SK-N-SH treated with all-trans-retinoic acid at 6 μM for 48 hours (cell line): ENCODE measurements at places on chromosomes 2 and 18.

DNA sequence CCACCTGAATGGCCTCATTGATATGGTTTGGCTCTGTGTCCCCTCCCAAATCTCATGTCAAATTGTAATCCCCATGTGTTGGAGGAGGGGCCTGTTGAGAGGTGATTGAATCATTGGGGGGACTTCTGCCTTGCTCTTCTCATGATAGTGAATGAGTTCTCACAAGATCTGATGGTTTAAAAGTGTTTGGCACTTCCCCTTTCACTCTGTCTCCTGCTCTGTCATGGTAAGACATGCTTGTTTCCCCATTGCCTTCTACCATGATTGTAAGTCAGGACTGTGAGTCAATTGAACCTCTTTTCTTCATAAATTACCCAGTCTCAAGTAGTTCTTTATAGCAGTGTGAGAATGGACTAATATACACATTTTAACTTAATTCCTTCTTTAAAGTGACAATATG, 146.8 kb upstream of the KCNJ3 start:
- no peak for ATAC-seq

DNA sequence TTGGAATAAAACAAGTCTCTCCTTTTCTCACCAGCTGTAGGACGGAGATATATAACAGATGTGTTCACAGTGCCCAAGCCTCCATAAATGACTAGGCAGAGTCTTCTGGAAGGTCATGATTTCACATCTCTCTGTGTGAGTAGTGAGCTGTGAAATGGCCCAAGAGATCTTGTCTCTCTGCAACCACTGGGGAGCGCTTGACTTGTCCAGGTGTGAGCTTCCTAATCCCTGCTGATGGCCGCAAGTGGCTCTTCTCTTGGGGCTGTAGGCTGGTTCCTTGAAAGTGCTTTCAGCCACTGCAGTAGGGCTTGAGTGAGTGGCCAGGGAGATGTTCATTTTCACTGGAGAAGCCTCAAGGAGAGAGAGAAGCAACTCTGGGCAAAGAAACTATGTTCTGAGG, 38.1 kb upstream of the OTOS start:
- ATAC-seq, result no peak

DNA sequence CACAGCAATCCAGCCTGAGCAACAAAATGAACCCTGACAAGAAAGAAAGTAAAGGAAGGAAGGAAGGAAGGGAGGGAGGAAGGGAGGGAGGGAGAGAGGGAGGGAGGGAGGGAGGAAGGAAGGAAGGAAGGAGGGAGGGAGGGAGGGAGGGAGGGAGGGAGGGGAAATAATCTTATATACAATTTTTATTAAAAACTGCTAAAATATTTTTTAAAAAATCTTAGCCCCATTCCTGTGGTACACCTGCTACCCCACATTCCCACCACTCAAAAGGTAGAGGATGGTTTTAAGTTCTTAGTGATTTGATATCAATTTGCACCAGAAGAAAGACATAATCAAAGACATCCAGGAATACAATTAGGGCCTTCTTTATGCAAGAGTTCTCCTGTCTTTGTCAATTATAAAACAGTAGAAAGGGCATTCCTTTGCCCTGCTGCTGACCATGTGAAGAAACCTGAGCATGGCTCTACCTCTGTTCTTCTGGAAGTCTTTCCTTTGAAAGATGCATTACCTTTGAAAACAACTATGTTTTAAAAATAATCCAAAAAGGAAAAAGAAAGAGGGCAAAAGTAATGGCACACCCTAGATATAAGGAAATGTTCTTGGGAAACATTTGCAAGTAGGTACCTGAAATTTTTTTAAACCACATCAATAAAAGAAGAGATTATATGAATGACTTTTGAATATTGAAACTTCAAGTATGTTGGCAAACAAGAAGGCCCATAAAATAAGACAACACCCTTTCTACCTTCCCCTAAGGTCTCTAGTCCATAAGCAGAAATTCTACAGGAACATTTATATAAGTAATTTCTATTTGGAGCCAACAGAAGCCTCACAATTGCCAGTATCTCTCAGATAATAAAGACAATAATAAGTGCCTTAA, 33.7 kb upstream of the ACVR2A start:
- no peak for ATAC-seq

DNA sequence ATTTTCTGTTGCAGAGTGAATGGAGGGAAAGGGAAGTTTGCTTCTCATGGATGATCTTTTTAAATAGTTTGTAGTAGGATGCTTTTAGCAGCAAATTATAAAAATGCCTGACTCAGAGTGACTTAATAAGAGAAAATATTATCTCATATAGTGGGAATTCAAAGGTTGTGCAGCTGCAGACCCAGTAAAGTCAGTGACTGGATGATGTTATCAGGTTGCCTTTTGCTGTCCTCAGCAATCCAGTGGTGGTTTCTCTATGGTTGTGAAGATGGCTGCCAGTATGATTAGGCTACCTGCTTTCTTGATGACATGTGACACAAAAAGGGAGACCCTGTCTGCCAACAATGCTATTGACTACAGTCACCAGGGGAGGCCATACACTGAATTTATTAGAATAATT, 184.8 kb downstream of the DIS3L2 start:
- no peak for ATAC-seq

DNA sequence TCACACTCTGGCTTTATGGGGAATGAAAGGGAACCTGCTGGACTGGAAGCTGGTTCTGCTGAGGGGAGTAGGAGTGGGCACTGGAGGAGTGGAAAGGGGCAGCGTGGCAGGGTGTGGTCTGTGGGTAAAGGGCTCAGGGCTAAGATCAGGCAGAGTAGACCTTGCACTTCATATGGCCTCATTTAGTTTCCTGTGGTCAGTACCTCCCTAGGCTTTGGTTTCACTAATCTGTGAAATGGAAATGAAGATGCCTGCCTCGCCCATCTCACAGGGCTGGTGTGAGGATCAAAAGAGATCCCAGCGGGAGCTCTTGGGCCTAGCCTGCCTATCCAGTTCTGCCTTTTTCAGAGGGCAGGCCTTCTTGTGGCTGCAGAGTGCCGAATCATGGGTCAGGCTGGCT, 208.7 kb downstream of the LOXHD1 start:
- ATAC-seq, result no peak

DNA sequence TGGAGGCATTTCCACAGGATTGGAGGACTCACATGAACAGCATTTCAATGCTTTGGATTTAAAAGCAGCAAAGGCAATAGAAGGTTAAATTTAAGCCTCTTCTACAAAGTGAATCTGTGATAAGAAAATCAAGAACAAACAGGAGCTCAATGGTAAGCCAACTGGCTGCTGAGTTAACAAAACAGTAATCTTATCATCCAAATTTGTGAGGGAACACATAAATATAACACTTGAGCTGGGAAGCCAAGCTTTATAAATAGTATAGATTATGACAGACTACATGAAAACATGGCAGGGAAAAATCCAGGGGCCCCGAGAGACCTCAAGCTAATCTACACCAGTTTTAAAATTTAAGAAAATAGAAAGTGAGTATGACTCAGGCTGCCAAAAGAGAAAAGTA, 108.5 kb upstream of the PGAP1 start:
- ATAC-seq, result no peak

GRCh38 chr2:11071211-11071610, 84.1 kb upstream of the SLC66A3 start:
- ATAC-seq, result peak; percentile 28; the same call in 2 of the 3 replicates
